ENCODE measurements at places on chromosomes 4 and X.

- DNase-seq, result no peak
Measured at GRCh38 chrX:69089203-69089602, 76.0 kb downstream of the PJA1 start.

DNA sequence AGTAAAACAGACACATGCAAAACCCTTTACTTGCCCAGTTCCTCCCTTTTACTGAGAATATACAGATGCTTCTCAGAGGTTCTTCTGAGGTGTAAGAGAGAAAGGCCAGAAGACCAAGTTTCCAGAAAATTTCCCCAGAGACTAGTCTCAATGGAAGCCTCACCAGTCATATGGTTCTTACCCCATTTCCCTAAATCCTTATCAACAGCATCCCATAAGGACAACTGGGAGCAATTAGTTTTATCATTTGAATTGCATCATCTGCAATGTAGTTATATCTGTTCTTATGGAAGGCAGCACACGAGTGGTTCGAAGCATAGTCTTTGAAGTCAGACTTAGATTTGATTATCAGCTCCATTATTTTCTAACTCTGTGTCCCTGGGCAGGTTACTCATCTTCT is 203.6 kb upstream of the PPARGC1A start:
- DNase-seq, result no peak

DNA sequence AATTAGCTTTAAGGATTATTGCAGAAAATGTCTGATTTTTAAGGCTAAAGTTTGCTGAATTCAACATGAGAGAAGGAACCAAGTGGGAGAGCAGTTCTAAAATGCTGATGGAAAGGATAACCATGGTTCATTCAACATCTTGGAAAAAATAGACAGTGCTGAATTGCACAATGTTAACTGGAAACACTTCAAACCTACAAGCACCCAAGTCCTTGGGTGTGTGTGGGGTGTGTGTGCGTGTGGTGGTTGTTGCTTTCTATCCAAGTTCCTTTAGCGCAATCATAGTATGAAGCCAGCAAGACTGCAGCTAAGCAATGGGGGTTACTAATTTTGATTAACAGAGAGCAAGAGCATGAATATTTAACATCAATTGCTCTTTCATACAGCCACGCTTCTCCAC is 29.3 kb upstream of the SCOC start:
- DNase-seq, result no peak

DNA sequence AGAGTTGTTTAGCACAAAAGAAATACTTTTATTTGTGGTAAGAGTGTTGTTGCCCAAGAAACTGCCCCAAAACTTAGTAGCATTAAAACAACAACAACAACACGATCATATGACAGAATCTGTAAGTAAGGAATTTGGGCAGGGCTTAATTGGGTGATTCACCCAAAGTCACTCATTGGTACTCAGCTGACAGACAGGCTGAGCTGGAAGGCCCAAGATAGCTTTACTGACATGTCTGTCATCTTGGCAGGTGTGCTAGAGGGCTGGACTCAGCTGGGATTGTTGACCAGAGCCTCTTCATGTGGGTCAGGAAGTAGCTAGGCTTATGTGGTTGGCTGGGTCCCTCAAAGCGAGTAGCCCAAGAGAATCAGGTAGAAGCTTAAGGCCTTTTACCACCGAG is 52.3 kb downstream of the KIAA0232 start:
- no peak for DNase-seq

DNA sequence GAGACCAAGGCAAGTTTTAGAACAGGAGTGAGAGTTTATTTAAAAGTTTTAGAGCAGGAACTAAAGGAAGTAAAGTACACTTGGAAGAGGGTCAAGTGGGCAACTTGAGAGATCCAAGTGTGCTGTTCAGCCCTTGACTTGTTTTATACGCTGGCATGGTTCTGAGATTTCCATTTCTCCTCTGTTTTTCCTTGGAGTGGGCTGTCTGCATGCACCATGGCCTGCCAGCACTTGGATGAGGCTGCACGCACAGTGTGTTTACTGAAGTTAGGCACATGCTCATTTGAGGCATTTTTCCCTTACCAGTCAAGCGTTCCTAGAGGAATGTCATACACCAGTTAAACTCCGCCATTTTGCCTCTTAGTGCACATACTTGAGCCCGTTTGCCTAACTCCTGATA is 8.7 kb upstream of the ZNF674 start:
- DNase-seq, result no peak

DNA sequence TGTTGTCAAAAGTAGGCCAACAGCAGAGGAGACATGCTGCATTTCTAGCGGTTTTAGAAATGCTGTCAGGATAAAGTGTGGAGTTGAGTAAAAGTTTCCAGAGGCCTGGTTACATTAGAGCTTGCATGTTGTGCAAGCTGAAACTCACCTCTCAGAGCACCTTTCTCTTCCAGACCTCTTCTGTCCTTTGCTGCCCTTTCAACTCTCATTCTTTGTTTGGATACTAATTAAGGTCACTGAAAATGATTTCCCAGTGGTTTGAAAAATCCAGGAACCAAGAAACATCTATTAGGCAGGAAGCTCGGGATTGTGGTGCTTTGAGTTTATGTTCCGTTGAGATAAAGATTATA is 426.6 kb downstream of the MAPK10 start:
- no peak for DNase-seq

GRCh38 chrX:136203951-136204350 is 47.2 kb downstream of the MAP7D3 start:
- no peak for DNase-seq

GRCh38 chrX:39654183-39654925 is 443.4 kb downstream of the BCOR start:
- DNase-seq, result no peak

DNA sequence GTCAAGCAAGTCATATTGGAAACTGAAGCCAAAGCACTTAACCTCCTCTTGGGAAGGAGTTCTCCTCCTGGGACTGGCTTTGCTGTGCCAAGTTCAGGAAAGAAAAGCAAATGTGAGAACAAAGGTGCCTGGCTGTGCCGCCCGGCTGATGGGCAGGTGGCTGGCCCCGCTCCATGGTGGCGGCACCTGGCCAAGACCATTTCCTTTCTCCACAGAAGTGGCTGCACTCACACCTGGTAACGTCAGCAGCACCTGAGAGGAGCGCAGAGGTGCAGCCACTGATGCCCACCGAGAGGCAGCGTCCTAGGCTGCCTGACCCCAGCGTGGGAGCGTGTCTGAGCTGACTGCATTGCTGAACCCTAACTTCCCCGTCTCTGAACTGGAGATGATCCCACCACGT is 54.3 kb downstream of the DCTD start:
- no peak for DNase-seq

- DNase-seq, result peak; percentile 0
Measured at GRCh38 chr4:141158219-141158618, 24.9 kb upstream of the RNF150 start.

DNA sequence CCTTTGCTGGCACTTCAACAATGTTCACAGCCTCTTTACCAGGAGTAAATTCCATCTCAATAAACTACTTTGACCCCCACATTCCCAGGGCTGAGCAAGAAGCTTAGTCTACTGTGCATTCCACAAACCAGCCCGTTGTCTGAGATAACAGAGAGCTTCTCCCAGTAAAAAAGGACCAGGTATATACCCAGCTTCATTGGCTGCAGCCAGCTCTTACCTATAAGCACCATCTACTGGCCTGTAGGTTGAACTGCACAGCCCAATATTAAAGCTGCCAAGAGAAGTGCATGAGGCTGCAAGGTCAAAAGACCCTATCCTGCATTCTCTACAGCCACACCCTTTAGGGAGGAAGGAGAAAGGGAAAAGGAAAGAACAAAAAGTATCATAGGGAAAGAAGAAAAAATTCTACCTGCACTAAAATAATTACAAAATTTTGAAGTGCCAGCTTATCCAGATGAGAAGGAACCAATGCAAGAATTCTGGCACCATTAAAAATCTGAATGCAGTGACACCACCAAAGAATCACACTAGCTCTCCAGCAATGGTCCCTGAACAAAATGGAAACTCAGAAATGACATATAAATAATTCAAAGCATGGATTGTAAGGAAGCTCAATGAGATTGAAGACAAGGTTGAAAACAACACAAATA is 45.7 kb upstream of the INTU start:
- DNase-seq, result no peak

DNA sequence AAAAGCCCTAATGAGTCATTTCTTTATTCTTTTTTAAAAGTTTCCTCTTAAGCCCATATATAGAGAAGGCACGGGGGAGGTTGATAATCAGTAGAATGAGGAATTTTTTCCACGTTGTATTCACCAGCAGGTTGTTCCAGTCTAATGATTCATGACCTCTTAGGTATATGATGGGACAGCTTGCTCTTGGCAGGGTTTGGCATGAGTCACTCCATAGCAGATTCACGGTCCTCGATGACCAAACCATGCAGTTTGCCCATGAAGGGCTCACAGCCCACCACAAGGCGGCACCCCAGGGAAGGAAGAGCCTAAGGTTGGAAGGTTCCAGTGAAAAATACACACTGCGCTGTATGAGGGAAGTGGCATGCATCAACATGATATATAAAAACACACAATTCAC is 623.8 kb upstream of the DIPK2B start:
- no peak for DNase-seq

DNA sequence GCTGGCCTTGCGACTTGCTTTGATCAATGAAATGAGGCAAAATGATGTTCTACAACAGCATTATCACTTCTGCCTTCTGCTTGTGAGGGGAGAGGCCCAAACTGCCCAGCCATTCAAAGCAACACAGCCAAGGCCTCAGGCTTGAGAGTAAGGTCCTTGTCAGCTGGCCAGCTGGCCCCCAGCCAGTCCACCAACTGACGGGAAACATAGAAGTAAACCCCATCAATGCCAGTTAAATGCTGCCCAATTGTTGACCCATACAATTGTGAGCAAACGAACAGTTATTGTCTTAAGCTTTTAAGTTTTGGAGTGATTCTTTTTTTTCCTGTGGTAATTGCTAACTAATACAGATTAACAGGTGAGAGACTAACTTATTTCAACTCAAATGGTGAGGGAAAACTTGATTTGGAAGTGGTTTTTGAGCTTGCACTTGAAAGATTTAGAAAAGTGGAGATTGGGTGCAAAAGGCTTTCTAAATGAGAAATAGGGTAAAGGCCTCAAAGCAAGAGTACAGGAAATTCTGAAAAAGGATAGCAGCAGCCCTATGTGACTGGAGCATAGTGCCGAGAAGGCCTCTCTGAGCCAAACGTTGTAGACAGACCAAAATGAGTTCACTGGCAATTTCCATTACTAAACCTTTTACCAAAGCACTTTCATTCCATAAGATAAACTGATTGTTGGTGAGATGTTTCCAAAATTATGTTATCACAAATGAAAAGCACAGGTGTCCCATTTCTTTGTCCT is 66.9 kb downstream of the ARHGEF38 start:
- no peak for DNase-seq

DNA sequence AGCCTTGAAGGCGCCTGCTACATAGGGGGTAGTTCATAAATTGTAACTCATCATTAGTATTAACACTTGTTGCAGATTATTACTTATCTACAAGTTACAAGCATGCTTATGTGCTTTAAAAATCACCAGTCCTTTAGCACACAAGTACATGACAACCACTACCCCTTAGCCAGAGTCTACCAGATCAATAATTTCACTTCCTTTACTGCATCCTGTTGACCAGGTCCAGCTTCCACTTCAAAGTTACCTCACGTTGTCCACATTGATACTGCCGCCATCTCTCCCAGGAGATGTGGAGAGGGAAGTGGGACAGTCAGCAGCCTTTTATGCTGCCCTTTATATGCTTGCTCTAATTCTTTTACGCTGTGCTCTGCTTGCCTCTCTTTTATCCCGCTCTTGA is 231.3 kb upstream of the CXXC4 start:
- no peak for DNase-seq

DNA sequence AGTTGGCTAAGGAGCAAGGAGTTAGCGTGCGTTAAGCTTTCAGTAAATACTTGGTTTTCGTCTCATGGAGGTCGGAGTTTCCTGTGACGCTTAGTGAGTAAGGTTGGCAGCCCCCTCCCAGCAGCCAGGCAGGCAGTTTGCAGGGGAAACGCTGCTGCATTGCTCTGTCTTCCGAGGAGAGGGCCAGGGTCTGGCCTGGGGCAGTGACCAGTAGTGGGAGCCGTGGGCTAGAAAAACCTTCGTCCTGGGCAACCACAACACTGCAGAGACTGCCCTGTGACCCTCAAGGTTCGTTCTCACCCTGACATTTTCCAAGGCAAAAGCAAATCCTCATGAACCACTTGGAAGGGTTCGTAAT is 432 bp downstream of the TMEM175 start:
- DNase-seq, result no peak

GRCh38 chr4:26000274-26000950 is 86.4 kb downstream of the SMIM20 start:
- no peak for DNase-seq

GRCh38 chr4:186806679-186807421 is 83.2 kb upstream of the FAT1 start:
- no peak for DNase-seq

Data from NCI-H1436 (cell line).